ENCODE measurements at places on chromosomes 4 and X.
A peak's percentile ranks its signal among the peaks of the same experiment; 100 is the strongest.

- no peak for DNase-seq
Measured at GRCh38 chr4:104532677-104533076, 38.0 kb upstream of the CXXC4 start.

DNA sequence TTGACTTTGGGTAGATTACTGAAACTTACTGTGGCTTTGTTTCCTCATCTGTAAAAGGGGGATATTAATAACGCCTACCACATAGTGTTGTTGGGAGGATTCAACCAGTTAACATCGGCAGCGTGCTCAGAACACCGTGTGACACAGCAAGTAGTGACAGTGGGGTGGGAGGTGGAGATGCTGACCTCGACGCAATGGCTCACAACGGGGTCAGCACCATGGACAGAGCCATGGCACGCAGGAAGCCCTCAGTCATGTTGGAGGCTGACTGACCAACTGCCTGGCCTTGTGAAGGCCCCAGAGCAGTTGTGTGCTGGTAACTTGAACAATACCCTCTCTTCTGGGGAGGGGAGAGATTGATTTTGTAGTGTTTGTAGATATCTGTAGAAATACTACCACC lies 93.2 kb downstream of the WFS1 start:
- peak; percentile 49 for DNase-seq

DNA sequence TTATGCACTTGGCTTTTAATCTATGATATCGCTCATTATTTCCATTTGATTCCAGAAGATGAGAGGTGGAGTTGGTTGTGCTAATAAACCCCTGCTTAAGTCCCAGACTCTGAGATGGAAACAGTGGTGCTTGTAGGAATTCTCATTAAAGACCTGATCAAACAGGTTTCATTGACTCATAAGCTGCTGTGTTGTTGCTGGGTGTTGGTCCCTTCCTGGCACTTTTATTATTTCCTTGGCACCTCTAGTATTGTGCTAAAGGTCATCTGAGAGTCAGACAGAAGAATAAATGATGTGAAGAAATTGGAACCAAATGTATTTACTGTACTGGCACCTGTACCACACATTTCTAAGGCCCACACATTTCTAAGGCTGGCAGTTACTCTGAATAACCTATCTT lies 544.7 kb upstream of the NR3C2 start:
- no peak for DNase-seq

GRCh38 chr4:78648640-78649363 lies 97.2 kb downstream of the ANXA3 start:
- no peak for DNase-seq

DNA sequence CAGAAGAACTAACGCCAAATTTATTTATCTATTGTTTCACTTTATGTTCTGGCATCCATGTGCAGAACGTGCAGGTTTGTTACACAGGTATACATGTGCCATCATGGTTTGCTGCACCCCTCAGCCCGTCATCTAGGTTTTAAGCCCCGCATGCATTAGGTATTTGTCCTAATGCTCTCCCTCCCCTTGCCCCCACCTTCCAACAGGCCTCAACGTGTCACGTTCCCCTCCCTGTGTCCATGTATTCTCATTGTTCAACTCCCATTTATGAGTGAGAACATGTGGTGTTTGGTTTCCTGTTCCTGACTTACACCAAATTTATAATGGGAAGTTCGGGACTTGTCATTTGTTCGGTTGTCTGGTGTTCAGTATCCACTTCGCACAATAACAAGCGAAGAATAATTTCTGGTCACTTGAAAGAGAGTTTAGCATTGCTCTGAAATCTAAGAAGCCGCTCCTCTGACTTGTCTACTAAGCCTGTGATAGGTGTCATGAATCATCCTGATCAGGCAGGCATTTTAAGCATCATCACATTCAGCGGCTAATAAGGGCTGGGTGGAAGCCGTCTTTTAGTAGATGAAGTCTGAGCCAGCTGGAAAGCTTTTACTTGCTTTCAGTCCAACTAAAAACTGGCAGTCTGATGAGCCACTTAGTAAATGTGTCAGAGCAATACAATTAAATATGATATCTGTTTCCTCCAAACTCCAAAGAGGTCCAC lies 1065.7 kb upstream of the PABPC4L start:
- DNase-seq, result no peak

DNA sequence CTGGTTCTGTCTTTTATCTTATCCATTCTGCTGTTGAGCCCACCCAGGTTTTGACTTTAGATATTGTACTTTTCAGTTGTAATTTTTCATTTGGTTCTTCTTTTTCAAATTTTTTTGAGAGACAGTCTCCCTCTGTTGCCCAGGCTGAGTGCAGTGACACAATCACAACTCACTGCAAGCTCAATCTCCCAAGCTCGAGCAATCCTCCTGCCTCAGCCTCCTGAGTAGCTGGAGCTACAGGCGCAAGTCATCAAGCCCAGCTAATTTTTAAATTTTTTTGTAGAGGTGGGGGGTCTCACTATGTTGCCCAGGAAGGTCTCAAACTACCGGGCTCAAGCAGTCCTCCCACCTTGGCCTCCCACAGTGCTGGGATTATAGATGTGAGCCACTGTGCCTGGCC lies 25.7 kb downstream of the LETM1 start:
- DNase-seq, result no peak

GRCh38 chr4:34108391-34108790 lies 2135.9 kb downstream of the ARAP2 start:
- DNase-seq, result no peak

DNA sequence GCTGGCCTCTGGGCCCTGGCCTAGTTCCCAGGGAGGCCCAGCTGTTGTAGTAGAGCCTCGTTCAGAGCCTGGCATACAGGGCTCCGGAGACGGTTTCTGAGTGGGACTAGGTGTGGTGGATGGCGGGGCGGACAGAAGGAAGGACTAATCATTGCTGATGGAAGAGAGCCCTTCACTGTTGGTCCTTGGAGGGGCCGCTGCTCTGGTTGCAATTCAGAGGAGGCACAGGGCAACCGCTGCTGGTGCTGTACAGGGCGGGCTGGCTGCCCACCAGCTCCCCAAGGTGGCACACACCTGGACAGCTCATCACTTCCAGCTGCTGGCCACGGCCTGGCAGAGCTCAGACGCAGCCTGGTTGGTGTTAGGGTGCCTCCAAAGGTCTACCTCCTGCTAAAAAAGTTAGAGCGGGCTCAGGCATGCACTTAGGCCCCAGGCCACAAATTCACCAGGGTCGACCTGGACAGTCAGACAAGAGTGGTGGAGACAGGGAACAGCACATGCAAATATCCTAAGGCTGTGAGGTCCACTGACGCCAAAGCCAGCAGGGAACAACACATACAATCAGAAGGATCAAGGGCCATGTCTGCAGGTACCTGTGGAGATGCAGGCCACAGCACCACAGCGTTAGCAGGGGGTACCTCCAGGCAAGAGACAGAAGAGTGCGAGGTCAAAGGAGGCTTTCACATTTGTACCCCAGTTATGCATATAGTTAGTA lies 7.5 kb upstream of the RNF4 start:
- DNase-seq, result no peak

Data from GM20000 (cell line).